ENCODE measurements at places on chromosomes 11 and 22.

- DNase-seq, result no peak
Observed at GRCh38 chr22:40997520-40997919, 46.3 kb downstream of the RBX1 start.

DNA sequence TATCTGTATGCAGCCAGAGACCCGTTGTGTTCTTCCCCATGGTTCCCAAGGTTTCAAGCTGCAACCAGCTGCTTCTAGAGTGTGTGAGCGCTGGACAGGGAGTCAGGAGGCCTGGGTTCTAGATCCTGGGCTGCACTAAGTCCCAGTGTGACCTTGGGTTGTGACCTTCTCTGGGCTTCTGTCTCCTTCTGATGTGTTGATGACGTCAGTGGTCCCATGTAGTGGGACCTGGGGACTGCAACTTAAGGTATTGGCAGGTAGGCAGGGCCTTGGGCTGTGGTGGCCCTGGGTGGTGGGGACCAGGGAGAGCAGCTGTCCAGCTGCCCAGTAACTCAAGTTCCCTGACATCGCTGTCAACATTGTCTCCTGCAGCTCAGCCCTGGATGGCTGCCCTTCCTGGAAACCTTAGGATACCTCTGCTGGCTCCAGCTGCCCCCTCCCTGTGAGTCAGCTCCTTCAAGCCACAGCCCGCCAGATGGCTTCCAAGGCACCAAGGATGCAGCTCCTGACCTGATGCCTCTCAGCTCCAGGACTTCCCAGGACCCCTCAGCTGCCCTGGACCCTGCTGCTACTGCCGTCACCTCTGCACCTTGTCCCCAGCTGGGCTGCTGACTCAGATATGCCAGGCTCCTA lies 1.3 kb upstream of the PVALB start:
- DNase-seq, result peak; percentile 61

DNA sequence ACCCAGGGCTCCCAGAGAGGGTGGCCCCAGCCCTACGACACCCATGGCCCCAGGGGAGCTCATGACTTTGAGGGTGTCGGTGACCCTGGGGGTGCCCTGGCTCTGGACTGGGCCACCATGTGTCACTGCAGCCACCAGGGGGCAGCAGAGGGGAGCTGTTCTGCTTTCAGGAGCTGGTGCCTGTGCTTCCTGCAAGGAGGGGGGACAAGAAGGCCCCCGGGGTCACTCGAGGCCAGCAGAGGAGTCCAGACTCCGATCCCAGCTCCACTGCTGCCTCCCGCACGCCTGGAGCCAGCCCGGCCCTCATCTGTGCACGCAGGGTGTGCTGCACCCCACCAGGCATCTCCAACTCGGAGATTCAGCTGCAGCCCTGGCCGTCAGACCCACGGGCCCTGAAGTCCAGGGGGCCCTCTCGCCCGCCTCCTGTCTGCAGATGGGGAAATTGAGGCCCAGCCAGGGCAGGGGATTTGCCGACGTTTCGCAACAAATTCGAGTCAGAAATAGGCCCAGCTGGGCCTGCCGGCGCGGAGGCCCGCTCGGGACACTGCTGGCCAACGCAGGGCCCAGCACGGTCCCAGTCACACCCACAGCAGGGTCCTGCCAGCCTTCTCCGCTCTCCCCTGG lies 29.5 kb upstream of the WNT7B start:
- DNase-seq, result peak; percentile 56

DNA sequence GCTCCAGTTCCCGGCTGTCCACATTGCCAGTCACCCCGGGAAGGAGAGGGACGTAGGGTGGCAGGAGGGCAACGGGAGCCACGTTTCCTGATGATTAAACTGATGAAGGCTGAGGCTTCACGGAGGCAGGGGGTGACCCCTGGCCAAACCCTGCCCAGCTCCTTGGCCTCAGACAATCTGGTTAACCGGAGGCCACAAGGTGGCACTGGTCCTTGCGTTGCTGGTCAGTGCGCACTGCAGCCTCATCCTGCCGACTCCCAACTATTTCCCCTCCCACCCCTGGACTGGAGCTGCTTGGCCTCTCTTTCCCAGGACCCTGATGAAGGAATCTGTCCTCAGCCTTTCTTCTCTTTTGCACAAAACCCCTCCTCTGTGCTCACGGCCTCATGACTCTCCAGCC lies 75.3 kb downstream of the PDE2A start:
- DNase-seq, result no peak

DNA sequence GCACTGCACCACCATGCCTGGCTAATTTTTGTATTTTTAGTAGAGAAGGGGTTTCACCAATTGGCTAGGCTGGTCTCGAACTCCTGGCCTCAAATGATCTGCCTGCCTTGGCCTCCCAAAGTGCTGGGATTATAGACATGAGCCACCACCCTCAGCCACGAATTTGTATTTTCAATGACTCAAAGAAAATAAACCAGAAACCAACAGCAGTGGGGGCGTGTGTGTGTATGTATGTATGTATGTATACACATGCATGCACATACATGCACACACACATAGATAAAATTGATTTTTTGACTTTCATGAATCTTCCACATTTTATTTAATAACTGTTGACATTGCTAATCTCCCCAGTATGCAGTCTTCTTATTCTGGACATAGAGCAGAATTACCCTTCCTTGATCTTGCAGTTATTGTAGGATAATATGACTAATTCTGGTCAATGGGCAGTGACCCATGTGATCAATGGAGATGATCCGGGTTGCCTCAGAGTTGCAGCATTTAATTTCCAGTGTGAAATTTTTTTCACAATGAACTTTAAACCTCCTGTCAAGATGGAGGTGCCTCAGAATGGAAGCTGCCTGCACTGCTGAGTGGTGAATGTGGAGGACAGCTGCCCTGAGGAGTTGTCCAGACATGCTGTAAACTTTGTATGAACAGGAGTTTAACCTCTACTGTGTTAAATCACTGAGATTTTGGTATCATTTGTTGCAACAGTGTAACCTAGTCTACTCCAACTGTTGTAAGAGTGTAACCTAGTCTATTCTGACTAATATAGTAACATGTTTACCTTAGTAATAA lies 12.8 kb upstream of the PTPN5 start:
- no peak for DNase-seq

DNA sequence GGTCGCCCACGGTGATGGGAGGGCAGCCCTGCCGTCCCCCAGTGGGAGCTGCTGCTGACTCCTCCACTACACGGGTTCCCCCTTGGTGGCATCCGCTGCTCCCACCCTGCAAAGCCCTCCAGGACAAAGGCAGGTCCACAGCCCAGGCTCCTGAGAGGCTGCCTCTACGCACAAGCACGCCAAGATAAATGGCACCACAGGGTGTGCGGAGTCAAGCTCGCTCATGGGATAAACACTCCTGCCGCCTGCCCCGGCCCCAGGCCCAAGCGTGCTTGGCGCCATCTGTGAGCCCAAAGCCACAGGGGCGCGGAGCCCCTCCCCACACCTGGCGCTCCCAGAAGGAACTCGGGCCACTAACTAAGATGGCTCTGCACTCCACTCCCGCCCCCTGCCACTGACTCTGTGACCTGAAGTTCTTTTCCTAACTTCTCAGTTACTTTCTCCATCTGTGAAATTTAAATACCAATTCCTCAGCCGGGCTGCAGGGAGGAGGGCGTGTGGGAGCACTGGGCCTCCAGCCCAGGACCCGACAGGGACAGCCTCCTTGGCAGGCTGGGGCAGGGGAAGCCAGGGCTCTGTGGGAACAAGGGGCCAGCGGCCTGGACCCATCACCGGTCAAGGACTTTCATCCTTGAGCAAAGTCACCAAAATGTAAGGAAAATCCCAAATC lies 14.9 kb downstream of the EHD1 start:
- no peak for DNase-seq

- no peak for DNase-seq
Observed at GRCh38 chr22:44541671-44542319, 43.8 kb upstream of the RTL6 start.

- peak; percentile 72 for DNase-seq
Observed at GRCh38 chr11:62553080-62553838, 6.7 kb upstream of the AHNAK start.

Measured in H54 (cell line).